Dermis microvascular lymphatic vessel endothelial cell (primary cell): ENCODE measurements at places on chromosomes 11 and 22. TPM values are rescaled to one million over a fixed set of nuclear protein-coding genes. Genes with fewer than 3 reads are reported as not detected.

The NRIP3 gene
- total RNA-seq, result 0.63 and 1.2 TPM in 2 replicates

The DRD2 gene
- total RNA-seq, result not detected in 2 replicates

The CDC42EP1 gene
- 6.8 and 14.8 TPM in 2 replicates for total RNA-seq

The PRG3 gene
- total RNA-seq, result not detected in 2 replicates

The KCTD14 gene
- total RNA-seq, result under 0.01 and 0.26 TPM in 2 replicates

The JHY gene
- 0.39 and 0.89 TPM in 2 replicates for total RNA-seq

The PHF21B gene
- total RNA-seq, result 0.13 TPM in 1 of 2 replicates, not detected in the other

The NLRP10 gene
- total RNA-seq, result under 0.01 TPM in 1 of 2 replicates, not detected in the other

The KDM4D gene
- 0.39 and 0.51 TPM in 2 replicates for total RNA-seq

The OR5B12 gene
- total RNA-seq, result not detected in 2 replicates

The KRTAP5-11 gene
- not detected in 2 replicates for total RNA-seq

The DGCR6 gene
- total RNA-seq, result 0.25 and 0.51 TPM in 2 replicates

The KIAA1671 gene
- 34.8 and 40.0 TPM in 2 replicates for total RNA-seq
